ENCODE measurements at places on chromosomes 1 and 21.

GRCh38 chr1:56017336-56017735, 562.0 kb downstream of the PLPP3 start:
- no peak for DNase-seq

DNA sequence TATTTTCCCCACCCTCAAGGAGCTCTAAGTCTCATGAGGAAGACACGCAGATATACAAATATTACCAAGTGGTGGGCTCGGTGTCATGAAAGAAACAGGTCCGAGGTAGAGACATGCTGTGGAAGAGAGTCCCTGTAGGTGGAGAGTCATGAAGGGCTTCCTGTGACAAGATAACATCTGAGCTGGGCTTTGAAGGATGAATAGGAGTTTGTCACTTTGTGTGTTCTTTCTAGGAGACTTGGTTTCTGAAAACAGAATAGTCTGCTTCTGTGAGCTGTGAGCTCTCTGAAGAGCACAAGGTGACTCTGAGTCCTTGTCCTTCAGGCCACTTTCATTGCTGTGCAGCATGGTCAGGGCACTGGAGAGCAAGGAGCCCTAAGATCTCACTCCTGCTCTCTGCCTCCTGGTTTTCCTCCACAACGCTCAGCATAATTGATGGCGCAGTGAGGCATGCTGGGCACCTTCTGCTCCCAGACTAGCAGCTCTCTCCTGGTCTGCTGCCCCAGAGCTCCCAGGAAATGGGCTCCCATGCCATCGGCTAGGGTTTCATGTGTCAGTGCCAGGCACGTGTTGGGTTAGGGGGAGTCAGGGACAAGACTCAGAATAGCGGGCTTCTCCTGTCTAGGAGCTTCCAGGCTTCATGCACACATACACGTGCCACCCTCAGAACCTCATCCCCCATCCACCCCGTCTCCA, 209.9 kb upstream of the CSF3R start:
- no peak for DNase-seq

- peak; percentile 53 for DNase-seq
Measured at GRCh38 chr1:158087320-158087927, 93.3 kb upstream of the CD1D start.

DNA sequence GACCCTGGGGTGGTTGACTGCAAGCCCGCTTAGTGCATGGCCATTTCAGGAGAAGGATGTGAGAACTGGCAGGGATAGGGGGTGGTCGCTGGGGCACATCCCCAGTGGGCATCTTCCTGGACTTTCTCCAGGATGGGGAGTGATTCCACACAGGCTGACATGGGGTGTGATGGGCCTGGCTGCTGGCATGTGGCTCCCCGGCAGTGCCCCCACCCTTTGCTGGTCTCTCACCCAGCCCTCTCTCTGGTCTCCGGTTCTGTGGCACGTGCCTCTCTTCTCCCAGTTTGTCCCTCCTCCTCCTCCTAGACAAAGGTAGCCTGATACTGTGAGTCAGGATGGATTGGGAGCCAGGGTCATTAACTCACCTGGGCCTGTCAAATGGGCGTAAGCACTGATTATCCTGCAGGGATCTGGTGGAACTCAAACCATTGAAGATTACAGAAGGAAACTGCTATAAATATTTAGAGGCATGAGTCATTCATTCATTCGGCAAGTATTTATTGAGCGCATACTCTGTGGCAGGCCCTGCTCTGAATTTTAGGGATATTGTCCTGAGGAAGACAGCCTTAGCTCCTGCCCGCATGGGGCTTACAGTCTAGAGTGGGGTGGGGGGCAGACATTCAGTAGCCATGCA, 23.6 kb upstream of the EPS8L3 start:
- DNase-seq = no peak

- DNase-seq = peak; percentile 35
Measured at GRCh38 chr21:36699546-36700294, 805 bp downstream of the SIM2 start.

DNA sequence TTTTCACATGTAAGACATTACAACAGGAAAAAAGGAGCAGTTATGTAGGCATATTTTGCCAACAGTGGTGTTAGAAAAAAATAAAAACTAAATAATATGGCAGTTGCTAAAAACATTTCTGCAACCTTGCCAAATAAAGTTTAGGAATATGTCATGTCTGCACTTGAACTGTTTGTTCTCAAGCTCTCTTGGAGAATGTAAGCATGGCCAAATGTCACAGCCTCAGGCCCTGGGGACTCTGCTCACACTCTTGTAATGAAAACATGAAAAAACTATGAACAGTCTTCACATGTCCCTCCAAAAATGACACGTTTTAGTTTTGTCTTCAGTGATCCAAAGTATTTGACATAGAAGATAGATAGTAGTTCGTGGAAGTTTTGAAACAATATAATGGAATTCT, 753.3 kb downstream of the LTN1 start:
- no peak for DNase-seq

DNA sequence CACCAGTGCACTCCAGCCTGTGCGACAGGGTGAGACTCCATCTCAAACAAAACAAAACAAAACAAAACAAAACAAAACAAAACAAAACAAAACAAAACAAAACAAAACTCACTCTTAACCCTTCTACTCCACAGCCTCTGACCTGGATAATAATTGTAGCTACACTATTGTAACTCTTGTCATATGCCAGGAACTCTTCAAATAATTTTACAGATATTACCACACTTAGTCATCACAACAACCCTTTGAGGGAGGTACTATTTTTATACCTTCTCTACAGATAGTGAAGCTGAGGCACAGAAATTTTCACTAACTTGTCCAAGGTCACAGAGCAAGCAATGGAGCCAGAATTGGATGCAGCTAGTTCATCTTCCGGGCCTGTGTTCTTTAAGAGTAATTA, 547.8 kb downstream of the ADGRL2 start:
- DNase-seq = no peak

- no peak for DNase-seq
Measured at GRCh38 chr1:228830954-228831481, 95.7 kb downstream of the RHOU start.

GRCh38 chr1:228938537-228938901, 203.2 kb downstream of the RHOU start:
- no peak for DNase-seq

All from NCI-H1105 treated with DMSO at 0.1 percent for 48 hours (cell line).